ENCODE measurements at places on chromosomes 2 and 18.

GRCh38 chr2:84741182-84741822 lies 139.6 kb downstream of the TRABD2A start:
- no peak for DNase-seq

DNA sequence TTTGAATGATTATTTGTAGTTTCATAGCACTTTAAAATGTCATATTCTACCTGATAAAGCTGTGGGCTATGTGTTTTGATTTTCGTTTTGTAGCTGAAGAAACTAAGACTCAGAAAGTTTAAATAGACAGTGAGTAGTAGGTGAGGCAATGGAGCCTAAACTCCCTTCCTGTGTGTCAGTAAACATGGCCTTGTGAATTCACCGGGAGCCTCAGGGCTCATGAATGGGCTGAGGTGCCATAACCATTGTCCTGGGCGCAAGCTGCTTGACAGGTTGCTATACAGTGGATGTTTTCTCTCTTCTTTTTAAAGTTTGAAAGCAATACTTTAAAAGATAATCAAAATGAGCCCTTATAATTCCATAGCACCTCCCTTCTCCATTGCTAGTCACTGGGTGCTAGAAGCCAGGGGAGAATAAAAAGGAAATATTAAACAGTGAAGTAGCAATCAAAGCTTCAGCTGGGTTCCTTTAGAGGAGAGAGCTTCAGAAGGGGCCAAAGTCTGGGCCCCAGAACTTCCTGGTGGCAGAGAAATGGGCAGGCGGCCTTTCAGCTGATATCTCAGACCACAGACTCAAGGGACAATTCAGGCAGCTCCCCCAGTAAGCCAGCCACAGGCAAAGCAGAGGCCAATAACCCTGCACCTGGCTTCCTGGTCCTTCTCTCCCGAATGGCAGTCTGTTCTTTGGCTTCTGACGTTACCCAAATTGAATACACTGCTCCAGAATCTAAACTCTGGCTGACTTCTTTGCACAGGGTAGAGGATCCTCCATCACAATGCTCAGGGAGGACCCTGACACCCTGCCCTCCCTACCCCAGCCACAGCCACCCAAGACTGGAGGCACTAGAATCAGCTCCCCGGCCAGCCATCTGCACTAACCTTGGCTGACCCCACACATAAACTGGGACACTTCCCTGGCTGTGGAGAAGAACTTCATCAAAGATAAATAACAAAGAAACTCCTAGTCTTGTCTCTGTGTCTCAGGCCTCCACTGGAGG lies 51.8 kb upstream of the NPAS2 start:
- no peak for DNase-seq

- DNase-seq, result no peak
These were observed 34.1 kb downstream of the PARD6G start for GRCh38 chr18:80213182-80213581.

GRCh38 chr2:211722928-211723327 lies 815.7 kb downstream of the ERBB4 start:
- no peak for DNase-seq

DNA sequence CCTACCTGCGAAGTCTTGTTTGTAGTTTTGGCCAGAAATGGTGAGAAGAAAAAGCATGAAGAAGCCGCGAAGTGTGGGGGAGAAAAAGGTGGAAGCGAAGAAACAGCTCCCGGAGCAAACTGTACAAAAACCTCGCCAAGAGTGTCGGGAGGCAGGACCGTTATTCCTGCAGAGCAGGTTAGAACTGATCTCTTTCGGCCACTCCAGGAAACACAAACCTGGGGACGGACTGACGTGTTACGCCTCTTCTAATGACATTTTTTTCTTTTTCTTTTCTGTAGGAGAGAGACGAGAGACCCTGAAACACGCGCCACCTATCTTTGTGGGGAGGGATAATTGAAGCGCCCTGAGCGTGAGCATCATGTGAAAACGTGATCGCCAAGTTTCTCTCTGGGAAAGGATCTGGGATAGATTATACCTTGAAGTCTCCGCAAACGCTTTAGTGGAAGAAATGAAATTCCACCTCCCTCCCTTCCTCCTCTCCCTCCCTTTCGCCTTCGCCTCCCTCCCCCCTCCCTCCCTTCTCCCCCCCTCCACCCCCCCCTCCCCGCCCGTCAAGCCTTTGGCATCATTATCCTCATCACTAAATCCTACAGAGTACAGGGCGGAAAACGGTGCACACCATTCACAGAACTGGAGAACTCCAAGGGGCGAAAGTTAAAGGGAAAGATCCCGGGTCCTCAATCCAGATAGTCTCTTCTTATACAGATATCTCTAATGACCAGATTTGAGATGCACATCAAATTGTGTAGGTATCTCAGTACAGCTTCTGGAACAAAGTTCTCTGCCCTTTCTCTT lies at the start of gene ZEB2:
Gene ZEB2, minus strand, starts transcription at position 186 of the 798 bp plus-strand sequence. CDS start 2,769 bp downstream, outside the sequence.
- no peak for DNase-seq

DNA sequence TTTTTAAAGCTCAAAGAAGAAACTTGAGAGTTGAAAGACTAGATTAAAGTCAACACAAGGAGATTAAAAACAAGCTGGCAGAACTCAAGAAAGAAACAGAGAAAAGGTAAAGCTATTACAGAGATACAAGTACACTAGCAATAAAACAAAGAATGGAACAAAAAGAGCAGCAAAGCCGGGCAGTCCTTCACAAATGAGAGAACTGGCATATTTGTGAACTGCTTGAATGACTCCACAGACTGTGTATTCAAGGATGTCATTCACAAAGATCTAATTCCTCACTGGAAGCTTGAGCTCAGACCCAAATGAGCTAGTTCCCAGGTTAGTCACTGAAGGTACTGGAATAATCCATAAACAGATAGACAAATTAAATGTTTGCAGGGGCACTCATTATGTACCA lies 318.0 kb downstream of the MYCN start:
- DNase-seq, result no peak

- no peak for DNase-seq
These were observed 344.4 kb upstream of the SLC39A10 start for GRCh38 chr2:195312662-195313061.

DNA sequence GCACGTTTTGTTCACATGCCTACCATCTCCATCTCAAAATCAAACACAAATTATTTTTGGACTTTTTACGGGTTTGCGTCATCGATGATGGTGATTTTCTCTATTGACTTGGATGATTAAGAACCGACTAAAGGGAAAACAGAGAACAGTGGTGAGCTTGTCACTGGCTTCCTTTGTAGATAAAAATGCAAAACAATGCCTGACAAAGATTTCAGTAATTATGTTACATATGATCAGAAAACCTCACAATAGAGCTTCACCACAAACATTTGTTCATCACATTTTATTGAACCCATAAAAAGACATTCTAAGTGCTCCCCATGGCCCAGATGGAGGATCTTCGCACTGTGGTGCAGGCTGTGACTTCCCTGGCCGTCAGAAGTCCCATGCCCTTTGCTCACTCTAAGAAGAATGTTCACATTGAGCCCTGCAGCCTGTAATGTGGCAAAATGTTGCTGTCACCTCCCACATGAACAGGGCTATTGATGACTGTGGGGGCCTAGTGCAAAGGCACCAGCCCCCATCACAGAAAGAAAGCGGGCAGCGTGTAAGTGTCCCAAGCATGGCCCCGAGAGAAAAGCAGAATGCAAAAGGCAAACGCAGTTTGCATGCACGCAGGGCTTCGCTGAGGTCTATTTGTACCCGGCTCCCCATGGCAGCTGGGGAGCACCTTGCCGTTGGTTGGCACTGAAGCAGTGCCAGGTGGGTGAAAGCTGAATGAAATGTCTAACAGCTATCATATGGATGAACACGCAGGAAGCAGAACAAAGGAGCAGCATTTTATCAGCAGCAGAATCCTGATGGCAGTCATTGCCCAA lies 60.6 kb downstream of the BCL2 start:
- no peak for DNase-seq

- no peak for DNase-seq
These were observed 78.0 kb downstream of the TNFRSF11A start for GRCh38 chr18:62403120-62403519.

- no peak for DNase-seq
These were observed 40.6 kb upstream of the SNED1 start for GRCh38 chr2:240957656-240958365.

- DNase-seq, result no peak
These were observed 136.5 kb upstream of the CTDP1 start for GRCh38 chr18:79542876-79543750.

DNA sequence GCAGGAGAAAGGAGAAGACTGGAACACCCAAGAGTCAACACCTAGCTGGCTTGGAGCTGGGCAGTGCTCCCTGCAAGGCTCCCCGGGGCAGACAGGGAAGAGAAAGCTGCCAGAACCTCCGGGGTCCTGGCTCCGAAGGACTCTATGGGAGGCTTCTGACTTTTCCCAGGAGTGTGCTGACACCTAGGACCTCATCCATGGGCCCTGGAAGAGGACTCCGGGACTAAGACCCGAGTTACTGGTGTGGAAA lies 37.8 kb upstream of the ATP6V1B1 start:
- DNase-seq, result no peak

DNA sequence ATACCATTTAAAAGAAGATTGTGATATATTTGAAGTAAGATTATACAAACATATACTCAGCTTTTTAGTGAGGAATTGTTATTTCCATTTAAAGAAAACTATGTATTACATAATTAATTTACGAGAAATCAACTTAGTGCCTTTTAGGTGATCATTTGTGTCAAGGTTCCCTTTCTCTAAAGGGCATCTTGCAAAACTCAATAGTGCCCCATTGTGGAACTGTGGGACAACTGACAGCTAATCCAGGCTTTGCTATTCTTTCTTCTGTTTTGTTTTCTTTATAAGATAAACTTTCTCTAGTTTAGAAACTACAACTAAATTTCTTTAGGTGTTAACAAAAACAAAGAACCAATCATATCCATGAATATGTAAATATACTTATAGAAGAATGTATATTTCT lies 24.3 kb upstream of the VIT start:
- DNase-seq, result no peak

DNA sequence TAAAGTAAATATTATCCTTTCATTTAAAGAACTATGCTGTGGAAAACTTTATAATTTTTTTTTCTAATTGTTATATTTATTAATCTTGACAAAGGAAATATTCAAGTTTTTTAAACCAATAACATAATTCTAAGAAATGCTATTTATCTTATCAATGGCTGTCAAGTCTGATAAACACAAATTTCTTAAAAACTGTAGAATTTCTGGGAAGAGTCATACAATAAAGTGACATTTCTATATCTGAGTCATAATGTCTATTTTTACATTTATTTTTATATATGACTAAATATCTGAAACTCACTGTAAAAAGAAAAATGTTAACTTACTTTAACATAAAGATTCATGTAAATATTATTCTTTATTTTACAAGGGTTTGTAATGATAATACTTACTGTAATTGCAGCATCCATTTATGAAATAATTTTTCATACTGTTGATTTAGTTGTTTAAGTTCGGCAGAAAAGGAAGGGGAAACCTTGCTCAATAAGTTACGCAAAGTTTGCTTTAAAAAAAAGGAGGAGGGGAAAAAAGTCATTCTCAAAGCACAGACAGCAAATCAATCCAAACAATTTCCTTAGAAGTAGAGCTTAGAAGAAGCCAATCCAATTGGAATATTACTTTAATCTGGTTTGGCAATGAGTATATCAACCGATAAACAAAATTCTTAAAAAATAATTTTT lies 32.4 kb downstream of the ORC2 start:
- DNase-seq, result no peak

DNA sequence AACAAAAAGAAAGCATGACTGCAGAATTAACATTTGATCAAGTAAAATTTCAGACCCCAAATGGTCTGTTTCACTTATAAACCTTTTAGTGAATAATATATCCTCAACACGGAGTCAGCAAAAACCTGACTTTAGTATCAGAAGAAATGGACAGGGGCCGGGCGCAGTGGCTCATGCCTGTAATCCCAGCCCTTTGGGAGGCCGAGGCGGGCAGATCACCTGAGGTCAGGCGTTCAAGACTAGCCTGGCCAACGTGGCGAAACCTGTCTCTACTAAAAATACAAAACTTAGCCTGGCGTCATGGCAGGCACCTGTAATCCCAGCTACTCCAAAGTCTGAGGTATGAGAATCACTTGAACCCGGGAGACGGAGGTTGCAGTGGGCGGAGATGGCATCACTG lies 3.0 kb downstream of the OR6B3 start:
- no peak for DNase-seq

DNA sequence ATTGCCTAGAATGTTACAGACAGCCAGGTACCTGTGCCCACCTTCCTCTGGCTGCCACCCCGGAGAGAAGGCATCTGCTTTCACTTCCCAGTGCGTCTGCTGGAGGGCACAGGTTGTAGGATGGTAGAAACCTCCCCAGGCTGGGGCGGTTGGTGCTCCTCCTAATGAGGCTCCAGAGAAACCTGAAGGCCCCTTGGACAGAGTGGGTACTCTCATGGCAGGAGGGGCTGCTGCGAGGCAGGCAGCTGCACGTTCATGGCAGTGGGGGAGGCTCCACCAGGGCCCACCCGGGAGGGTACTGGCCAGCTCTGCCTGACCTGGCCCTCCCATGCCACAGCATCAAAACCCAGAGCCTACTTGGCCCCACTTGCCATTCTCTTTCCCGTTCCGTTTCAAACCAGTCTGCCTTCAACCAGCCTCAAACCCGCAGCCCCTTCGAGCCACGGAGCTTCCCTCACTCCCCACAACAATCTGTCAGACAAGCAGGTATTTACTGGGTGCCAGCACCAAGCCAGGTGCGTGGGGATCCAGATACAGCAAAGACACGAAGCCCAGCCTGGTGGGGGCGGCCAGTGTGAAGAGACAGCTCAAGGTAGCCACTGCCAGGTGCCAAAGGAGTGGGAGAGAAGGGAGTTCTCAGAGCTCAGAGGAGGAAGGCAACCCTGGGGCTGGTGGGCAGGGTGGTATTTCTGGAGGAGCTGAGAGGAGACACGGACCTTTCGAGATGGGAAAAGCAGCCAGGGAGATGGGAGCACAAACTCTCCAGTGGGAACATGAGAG lies 229.6 kb downstream of the LOXHD1 start:
- DNase-seq, result no peak

GRCh38 chr2:86746939-86747338 lies 26.8 kb downstream of the RMND5A start:
- no peak for DNase-seq

DNA sequence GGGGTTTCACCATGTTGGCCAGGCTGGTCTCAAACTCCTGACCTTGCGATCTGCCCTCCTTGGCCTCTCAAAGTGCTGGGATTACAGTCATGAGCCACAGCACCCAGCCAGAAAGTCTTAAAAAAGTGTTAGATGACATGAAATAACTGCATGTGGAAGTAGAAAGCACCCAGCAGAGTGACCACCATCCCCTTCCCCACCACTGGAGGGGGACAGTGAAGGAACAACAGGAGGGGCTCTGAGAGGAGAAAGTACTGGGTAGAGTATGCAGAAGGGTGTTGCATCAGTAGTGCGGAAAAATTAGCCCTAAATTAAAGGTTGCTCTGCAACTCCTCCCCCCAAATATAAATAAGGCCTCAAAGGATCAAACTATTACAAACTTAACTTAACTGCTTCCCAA lies 230.5 kb downstream of the ZNF521 start:
- DNase-seq, result no peak

DNA sequence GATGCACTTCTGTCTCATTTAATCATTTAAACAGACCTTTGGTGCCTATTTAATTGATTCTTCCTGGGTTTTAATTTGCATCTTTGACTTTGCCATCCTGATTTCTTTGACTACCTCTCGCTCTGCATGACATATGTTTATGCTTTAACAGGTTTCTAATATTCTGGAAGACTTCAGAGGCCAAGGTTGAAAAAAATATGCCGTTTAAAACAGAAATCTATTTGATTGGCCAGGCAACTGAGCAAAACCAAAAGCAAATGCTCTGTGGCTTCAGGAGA lies 303.4 kb downstream of the IRS1 start:
- DNase-seq, result no peak
